ENCODE measurements at places on chromosomes 2 and 18.

GRCh38 chr2:241635756-241636155 is 1.2 kb downstream of the THAP4 start:
- no peak for DNase-seq

DNA sequence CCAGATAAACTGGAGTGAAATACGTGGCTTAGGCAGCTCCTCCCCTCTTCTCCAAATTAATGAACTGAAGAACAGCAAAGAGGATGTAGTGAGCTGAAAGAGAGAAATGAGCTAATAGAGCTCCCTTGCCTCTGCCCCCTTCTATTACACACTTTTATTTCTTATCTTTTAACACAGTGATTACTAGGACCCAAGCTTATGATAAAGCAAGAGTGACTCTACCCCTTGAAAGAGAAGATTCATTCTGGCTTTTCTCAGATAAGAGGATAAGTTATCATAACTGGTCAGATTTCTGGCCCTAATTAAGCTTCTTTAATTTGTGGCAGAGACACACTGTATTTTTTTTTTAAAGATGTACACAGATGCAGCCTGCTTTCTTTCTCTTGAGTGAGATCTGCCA is 102.2 kb downstream of the MSTN start:
- no peak for DNase-seq

- DNase-seq, result no peak
Observed at GRCh38 chr2:195486520-195486919, 170.5 kb upstream of the SLC39A10 start.

- DNase-seq, result peak; percentile 53
Observed at GRCh38 chr2:144522897-144523595, 3.1 kb upstream of the ZEB2 start.

GRCh38 chr2:63790906-63791305 is 50.8 kb upstream of the UGP2 start:
- DNase-seq, result peak; percentile 56

- DNase-seq, result no peak
Observed at GRCh38 chr2:1300284-1300683, 113.0 kb upstream of the TPO start.

GRCh38 chr2:24272907-24273306 is 87.4 kb downstream of the ITSN2 start:
- DNase-seq, result no peak

- no peak for DNase-seq
Observed at GRCh38 chr2:22628221-22628620, 756.8 kb upstream of the KLHL29 start.

DNA sequence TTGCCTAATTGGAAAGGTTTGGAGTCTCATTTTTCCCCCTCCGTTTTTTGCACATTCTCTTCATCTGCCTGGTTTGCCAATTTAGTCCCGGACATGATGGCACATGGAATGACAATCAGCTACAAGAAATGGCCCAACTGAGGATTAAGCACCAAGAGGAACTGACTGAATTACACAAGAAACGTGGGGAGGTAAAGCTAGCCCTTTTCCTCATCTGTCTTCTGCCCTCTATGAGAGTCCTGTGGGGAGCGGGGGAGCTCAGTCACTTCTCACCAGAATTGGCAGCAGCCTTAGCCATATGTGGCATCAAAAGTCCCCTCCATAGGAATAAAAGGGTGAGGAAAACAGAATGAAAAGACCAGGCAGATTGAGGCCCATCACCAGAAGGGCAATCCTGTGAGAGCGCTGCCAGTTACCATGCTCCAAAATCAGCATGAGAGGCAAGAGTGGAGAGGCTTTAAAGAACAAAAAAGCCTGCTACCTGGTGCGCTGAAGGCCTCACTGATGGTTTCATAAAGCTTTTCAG is 11.6 kb downstream of the ATG16L1 start:
- no peak for DNase-seq

GRCh38 chr2:74036450-74037195 is 51.9 kb downstream of the TET3 start:
- DNase-seq, result no peak

DNA sequence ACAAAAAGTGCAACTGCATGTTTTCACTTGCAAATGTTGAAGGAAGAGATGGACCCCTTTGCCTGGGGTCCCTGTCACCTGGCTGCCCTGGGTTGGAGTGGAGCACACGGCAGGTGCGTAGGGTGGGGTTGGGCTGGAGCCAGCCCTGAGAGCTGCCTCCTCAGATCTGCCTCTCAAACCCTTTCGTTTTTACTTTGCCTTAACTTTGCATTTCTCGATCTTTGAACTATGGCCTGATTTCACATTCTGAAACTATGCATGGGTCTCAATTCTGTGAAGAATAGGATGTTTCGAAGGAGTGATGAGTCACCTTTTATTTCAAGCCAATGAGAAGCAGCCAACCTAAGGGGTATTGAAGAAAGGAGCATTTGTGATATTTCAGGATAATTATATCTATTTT is 132.8 kb downstream of the ACOXL start:
- DNase-seq, result no peak

GRCh38 chr2:72983500-72984161 is 66.3 kb downstream of the EMX1 start:
- DNase-seq, result no peak
